Naive thymus-derived CD8-positive, alpha-beta T cell (primary cell): ENCODE measurements at places on chromosomes 1 and 21. TPM values are rescaled to one million over a fixed set of nuclear protein-coding genes. Genes with fewer than 3 reads are reported as not detected.

GRCh38 chr1:204350857-204351573, 8.7 kb downstream of the PLEKHA6 start:
- no peak for DNase-seq
- H3K27me3 ChIP-seq: no peaks in the 10 kb centered on the region
- H3K27ac ChIP-seq: no peak overlapping the region
- peaks cover 3% of the 10 kb centered on the region for H3K4me1 ChIP-seq

DNA sequence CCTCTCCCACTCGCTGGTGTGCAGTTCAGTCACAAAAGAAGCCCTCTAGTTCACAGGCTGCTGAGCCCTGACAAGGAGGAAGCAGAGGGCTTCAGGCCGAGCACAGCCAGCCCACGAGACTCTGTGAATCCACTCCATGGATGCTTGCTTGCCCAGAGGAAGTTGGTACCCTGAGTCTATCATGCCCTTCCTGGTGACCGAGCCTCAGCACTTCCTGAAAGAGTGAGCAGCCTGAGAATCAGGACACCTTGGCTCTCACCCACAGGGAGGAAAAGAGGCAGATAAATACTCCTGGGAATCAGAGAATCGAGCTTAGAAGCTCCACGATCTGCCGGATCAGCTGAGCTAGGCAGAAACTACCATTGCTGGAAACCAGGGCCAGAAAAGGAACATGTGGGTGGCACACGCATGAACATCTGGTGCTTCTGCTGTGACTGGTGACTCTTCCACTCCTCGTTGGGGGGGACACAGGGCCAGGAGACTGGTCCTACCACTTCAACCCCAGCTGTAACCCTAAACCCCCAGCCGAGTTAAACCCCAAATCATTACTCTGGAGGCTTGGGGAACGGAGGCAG, 376.3 kb upstream of the CAMK1G start:
- H3K36me3 ChIP-seq: no peaks in the 10 kb centered on the region
- DNase-seq: no peak
- H3K4me3 ChIP-seq: no peak overlapping the region
- H3K27ac ChIP-seq: no peak overlapping the region
- H3K4me1 ChIP-seq: peaks cover 10% of the 10 kb centered on the region

GRCh38 chr1:227459326-227459841, 104.0 kb upstream of the ZNF678 start:
- H3K36me3 ChIP-seq: no peaks in the 10 kb centered on the region
- H3K27ac ChIP-seq: no peak overlapping the region
- peaks cover 28% of the 10 kb centered on the region for H3K27me3 ChIP-seq

GRCh38 chr1:201063145-201063544, 39.6 kb upstream of the KIF21B start:
- DNase-seq: no peak
- no peaks in the 10 kb centered on the region for H3K4me1 ChIP-seq
- H3K27me3 ChIP-seq: no peaks in the 10 kb centered on the region
- no peaks in the 10 kb centered on the region for H3K36me3 ChIP-seq
- no peak overlapping the region for H3K4me3 ChIP-seq

DNA sequence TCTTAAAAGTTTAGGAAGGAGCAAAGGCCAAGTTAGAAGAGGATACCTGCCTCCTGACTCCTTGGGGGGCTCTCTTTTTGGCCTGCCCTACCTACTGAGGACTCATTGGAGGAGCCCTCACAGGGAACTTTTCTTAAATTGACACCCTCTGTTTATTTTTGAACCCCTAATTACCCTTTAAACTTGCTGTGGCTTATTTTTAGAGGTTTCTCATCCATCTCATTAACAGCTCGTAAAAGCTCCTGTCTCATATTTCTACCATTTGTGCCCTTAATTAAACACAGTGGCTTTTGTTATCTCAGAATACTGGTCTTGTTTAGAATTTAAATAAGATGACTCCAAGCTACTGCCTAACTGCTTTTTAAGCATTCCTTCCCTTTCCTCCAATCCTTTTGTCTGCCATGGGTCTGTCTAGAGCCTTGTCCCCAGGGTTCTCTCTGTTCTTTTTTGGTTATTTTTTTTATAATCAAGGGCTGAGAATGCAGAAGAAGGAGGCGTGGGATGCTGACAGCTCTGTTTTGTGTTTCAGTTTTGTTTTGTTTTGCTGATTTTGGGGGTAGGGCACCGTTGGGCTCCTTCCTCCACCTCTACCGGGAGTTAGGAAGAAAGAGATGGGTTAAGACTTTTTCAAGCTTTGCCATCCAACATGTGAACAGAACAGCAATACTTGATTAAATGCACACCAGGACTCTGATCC, 78.0 kb downstream of the SYT6 start:
- no peak overlapping the region for H3K27ac ChIP-seq
- H3K4me1 ChIP-seq: no peaks in the 10 kb centered on the region
- no peaks in the 10 kb centered on the region for H3K27me3 ChIP-seq
- no peak overlapping the region for H3K4me3 ChIP-seq
- H3K36me3 ChIP-seq: peaks cover 7% of the 10 kb centered on the region
- DNase-seq: no peak

- no peak for DNase-seq
- H3K4me1 ChIP-seq: peaks cover 88% of the 10 kb centered on the region
- H3K36me3 ChIP-seq: no peaks in the 10 kb centered on the region
- H3K27me3 ChIP-seq: no peaks in the 10 kb centered on the region
- H3K4me3 ChIP-seq: peak overlapping the region; percentile 57
Observed at GRCh38 chr1:26375081-26375480, 2.5 kb upstream of the ZNF683 start.

- H3K4me3 ChIP-seq: no peak overlapping the region
- no peaks in the 10 kb centered on the region for H3K36me3 ChIP-seq
- H3K27ac ChIP-seq: no peak overlapping the region
- no peaks in the 10 kb centered on the region for H3K4me1 ChIP-seq
Observed at GRCh38 chr1:87379306-87379705, 50.6 kb downstream of the LMO4 start.

GRCh38 chr1:109531380-109531779, 8.3 kb upstream of the GPR61 start:
- H3K4me1 ChIP-seq: peaks cover 30% of the 10 kb centered on the region
- DNase-seq: no peak
- H3K27ac ChIP-seq: peak overlapping the region; percentile 85
- H3K36me3 ChIP-seq: no peaks in the 10 kb centered on the region

DNA sequence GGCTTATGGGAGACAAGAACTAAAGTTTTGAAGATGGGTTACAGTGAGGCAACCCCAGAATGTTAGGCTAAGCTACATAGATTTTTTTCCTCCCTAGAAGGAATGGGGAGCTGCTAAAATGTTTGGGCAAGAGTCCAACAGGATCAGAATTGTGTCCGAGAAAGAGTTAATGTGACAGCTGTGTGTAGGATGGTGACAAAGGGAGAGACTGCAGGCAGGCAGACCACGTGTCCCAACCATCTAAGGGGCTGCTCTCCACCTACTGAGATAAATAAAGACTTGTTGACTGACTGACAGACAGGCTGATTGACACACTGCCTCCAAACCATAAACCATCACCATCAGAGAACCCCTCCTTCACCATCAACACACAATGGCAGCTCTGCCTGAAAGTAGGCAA, 133.7 kb upstream of the CTTNBP2NL start:
- H3K27me3 ChIP-seq: peaks cover 27% of the 10 kb centered on the region
- no peaks in the 10 kb centered on the region for H3K4me1 ChIP-seq
- H3K27ac ChIP-seq: no peak overlapping the region
- no peak for DNase-seq

GRCh38 chr1:27095576-27095975, 59.3 kb downstream of the SLC9A1 start:
- peaks cover 20% of the 10 kb centered on the region for H3K4me1 ChIP-seq
- H3K36me3 ChIP-seq: no peaks in the 10 kb centered on the region
- no peaks in the 10 kb centered on the region for H3K27me3 ChIP-seq

GRCh38 chr1:246099570-246099969, 407.5 kb downstream of the SMYD3 start:
- no peak overlapping the region for H3K4me3 ChIP-seq
- H3K27ac ChIP-seq: no peak overlapping the region
- H3K4me1 ChIP-seq: no peaks in the 10 kb centered on the region
- H3K36me3 ChIP-seq: peaks cover 9% of the 10 kb centered on the region

- H3K27me3 ChIP-seq: no peaks in the 10 kb centered on the region
- DNase-seq: no peak
- peaks cover 12% of the 10 kb centered on the region for H3K36me3 ChIP-seq
- H3K4me3 ChIP-seq: no peak overlapping the region
- H3K4me1 ChIP-seq: no peaks in the 10 kb centered on the region
Observed at GRCh38 chr1:23383577-23384311, 14.1 kb upstream of the ZNF436 start.

DNA sequence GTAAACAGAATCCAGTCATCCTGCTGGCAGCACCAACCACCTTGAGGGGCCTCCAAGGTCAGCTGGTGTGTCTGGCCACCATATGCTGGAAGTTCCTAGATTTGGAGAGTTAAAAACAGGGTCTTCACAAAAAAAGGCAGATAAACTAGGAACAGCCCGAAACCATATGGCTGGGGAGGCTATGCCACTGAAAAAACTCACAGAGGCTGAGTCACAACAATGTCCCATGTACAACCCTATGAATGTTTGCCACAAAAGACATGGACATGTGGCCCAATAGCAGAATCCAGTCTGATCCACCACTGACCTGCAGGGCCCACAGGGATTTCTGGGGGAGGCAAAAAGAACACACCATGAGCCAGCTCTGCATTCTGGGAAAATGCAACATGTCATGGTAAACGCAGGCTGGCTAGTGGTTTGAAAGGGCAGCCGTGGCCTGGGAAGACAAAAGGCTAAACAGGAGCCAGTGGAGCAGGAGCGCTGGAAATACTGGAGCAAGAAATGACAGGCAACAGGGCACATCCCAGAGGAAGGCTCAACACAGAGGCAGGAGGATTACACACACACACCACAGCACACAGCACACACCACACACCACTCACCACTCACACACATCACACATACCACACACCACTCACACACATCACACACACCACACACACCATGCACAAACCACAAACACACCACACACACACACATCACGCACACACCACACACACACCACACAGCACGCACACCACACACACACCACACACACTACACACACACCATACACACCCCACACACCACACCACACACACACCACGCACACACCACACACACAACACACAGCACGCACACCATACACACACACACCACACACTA, 55.4 kb downstream of the HSF2BP start:
- no peaks in the 10 kb centered on the region for H3K36me3 ChIP-seq
- H3K4me3 ChIP-seq: no peak overlapping the region
- no peak overlapping the region for H3K27ac ChIP-seq
- H3K27me3 ChIP-seq: no peaks in the 10 kb centered on the region
- no peak for DNase-seq

- H3K4me1 ChIP-seq: peaks cover 7% of the 10 kb centered on the region
- H3K4me3 ChIP-seq: no peak overlapping the region
- no peaks in the 10 kb centered on the region for H3K36me3 ChIP-seq
- no peak overlapping the region for H3K27ac ChIP-seq
- no peaks in the 10 kb centered on the region for H3K27me3 ChIP-seq
Observed at GRCh38 chr1:210662291-210663050, 333.8 kb downstream of the HHAT start.

DNA sequence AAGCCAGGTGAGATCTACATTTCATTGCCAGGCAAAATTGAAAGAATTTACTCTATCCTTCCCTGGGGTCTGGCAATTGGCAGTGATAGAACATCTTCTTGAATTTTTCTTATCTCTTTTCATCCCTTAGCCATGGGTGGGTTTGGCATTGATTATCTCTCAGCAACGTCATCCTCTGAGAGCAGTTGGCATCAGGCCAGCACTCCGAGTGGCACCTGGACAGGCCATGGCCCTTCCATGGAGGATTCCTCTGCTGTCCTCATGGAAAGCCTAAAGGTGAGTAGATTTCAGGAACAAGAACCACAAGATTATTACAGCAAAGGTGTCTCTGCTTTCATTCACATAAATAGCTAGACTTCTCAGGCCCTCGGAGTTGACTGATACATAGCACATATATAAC, 39.3 kb downstream of the NCF2 start:
- no peak for DNase-seq
- no peaks in the 10 kb centered on the region for H3K4me1 ChIP-seq
- H3K27ac ChIP-seq: no peak overlapping the region
- peaks cover 27% of the 10 kb centered on the region for H3K36me3 ChIP-seq

- H3K27me3 ChIP-seq: peaks cover 4% of the 10 kb centered on the region
- H3K4me3 ChIP-seq: no peak overlapping the region
- DNase-seq: no peak
- no peak overlapping the region for H3K27ac ChIP-seq
Observed at GRCh38 chr1:29457496-29458368, 221.4 kb downstream of the PTPRU start.

DNA sequence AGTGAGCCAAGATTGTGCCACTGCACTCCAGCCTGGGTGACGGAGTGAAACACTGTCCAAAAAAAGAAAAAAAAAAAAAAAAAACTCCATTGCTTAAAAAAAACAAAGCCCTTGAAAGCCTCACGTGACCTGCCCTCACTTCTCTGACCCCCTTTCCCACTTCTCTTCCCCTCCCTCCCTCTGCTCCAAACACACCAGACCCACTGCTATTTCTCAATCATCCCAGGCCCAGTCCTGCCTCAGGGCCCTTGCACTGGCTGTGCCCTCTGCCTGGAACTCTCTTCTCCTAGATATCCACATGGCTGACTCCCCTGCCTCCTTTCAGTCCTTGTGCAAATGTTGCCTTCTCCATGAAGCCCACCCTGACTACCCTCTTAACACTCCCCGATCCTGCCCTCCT, 45.4 kb upstream of the TARDBP start:
- H3K4me3 ChIP-seq: no peak overlapping the region
- H3K27me3 ChIP-seq: peaks cover 5% of the 10 kb centered on the region
- H3K27ac ChIP-seq: no peak overlapping the region
- no peaks in the 10 kb centered on the region for H3K36me3 ChIP-seq
- H3K4me1 ChIP-seq: peaks cover 12% of the 10 kb centered on the region
- DNase-seq: no peak

DNA sequence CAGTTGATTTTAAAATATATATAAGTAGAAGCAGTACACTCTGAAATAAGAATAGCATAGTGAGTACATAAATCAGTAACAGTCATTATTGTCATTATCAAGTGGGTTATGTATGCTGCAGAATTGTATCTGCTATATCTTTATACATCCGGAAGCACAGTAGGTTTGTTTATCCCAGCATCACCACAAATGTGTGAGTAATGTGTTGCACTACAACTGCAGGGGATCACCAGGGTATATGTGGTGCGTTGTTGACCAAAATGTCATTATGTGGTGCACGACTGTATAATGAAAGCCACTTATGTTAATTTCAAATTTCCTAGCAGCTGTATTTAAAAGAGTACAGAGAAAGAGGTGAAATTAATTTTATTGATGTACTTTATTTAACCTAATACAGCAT, 87.7 kb upstream of the GADD45A start:
- H3K27ac ChIP-seq: no peak overlapping the region
- H3K27me3 ChIP-seq: no peaks in the 10 kb centered on the region
- H3K4me3 ChIP-seq: no peak overlapping the region

Gene APP
- total RNA-seq: 33.8 TPM

Gene NEK2
- total RNA-seq: 0.16 TPM

Gene TTLL7
- total RNA-seq: not detected

Gene LRRC53
- not detected for total RNA-seq

Gene ANXA9
- total RNA-seq: not detected

Gene NFASC
- total RNA-seq: not detected

Gene FCRL6
- total RNA-seq: 2.1 TPM

Gene MROH9
- not detected for total RNA-seq

Gene LRIF1
- 23.3 TPM for total RNA-seq

Gene GNAI3
- 6.8 TPM for total RNA-seq

Gene EFNA4
- 4.6 TPM for total RNA-seq
